HCEC 1CT (cell line): ENCODE measurements at places on chromosomes 16 and 17.

DNA sequence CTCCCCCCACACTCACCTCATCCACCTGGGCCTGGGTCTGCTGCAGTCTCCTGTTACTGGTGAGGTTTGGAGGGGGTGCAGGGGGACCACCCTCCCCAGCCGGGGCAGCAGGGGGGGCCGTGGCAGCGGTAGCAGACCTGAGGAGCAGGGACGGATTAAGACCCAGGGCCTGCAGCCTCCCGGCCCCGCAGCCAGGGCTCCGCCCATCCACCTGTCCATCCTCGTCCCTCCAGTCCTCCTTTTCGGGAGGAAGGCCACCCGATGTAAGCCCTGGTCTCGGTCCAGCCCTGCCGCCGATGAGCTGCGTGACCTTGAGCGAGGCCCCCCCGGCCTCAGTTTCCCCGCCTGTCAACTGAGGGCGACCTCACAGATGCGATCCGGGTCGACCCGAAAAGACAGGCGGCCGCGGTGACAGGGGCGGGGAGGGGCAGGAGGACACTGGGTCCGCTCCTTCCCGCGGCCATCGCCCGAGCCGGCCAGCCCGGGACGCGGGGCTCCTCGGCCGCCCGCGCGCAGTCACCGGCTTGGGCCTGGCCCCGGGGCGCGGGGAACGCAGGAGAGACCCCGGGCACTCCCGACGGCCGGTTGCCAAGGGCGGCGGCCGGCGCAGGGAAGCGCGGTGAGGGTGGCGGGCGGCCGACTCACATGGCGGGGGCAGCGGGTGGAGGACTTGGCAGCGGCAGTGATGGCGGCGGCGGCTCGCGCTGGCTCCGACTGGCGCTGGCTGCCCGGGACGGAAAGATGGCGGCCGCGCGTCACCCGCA lies at the start of gene VAMP2:
Gene VAMP2 (minus strand): TSS at position 716 of the 764 bp plus-strand sequence. CDS start 69 bp downstream, at position 647.
- DNase-seq, result peak; percentile 62

DNA sequence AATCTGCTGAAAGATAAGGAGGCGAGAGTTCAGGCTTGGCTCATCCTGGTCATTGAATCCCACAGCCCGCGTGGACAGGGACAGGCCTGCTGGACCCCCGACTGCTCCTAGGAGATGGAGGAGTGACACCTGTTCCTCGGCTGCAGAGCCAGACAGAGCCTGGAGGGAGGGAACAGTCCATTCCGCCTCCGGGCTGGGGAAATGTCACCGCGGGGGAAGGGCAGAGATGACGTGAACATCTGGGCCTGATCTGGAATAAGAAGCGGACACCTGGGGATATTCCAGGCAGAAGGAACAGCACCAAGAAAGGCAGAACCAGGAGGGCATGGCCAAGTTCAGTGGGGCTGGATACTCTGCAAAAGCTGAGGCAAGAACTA lies 1.5 kb downstream of the ZNF747 start:
- no peak for DNase-seq

- DNase-seq, result no peak
Observed at GRCh38 chr16:72785171-72785570, 262.8 kb downstream of the ZFHX3 start.

- no peak for DNase-seq
Observed at GRCh38 chr17:4043862-4044261, 79.6 kb upstream of the ATP2A3 start.

DNA sequence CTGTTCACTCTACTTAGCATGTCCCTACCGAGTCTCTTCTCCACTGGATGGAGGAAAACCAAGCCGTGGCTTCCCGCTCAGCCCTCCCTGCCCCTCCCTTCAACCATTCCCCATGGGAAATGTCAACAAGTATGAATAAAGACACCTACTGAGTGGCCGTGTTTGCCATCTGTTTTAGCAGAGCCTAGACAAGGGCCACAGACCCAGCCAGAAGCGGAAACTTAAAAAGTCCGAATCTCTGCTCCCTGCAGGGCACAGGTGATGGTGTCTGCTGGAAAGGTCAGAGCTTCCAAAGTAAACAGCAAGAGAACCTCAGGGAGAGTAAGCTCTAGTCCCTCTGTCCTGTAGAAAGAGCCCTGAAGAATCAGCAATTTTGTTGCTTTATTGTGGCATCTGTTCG lies 2.8 kb upstream of the LPCAT2 start:
- no peak for DNase-seq

GRCh38 chr17:79405823-79406222 lies 205.0 kb downstream of the RBFOX3 start:
- DNase-seq, result no peak
